T-cell (primary cell): ENCODE measurements at places on chromosomes 12 and 14. TPM values are rescaled to one million over a fixed set of nuclear protein-coding genes. Genes with fewer than 3 reads are reported as not detected.

The TOMM20L gene
- not detected for total RNA-seq

The GARIN6 gene
- not detected for total RNA-seq

The PLCZ1 gene
- not detected for total RNA-seq

The CCER1 gene
- not detected for total RNA-seq

The ADGRD1 gene
- not detected for total RNA-seq

The SERPINA9 gene
- total RNA-seq = not detected

The TAS2R30 gene
- total RNA-seq = 3.3 TPM

The CABP1 gene
- not detected for total RNA-seq

The CMA1 gene
- not detected for total RNA-seq

The KCNC2 gene
- total RNA-seq = not detected

The ANKRD9 gene
- total RNA-seq = 3.2 TPM

GRCh38 chr12:71134405-71134804 is 23.4 kb downstream of the TSPAN8 start:
- no peak for DNase-seq

DNA sequence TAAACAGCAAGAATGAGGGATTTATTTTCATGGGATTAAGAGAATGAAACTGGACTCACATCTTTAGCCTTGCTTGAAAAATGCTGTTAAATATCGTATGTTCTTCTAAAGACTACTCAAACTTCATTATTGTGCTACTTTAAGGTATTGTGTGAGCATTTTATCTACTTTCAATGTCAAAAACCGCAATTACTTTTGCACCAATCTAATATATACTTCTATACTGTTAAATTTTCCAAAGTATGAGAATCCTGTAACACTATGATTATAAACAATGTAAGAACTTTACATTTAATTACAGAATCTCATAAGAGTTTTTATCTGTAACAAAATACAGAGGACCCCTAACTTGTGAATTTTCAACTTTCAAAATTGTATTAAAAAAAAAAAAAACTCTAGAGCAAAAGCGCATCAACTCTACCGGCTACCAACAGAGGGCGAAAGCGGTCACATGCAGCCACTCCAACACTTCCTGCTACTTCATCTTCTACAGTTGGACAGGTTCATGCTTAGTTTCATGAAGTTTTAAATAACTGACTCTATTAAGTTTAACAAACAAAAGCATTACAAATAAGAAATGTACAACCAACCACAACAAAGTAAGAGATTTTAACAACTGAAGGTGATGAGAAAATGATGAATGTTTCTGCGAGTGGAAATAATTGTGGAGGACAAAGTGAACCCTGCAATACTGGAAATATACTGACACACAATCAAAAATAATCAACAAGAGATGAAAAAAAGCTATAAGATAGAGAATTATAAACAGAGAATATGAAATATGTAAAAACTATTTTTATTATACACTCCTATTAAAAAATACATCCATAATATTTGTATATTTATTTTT is 210.9 kb downstream of the MED13L start:
- DNase-seq = peak; percentile 48

- peak; percentile 78 for DNase-seq
These were observed 105.0 kb upstream of the PRB2 start for GRCh38 chr12:11500188-11500860.

GRCh38 chr12:597926-598568 is 65.2 kb downstream of the NINJ2 start:
- DNase-seq = no peak

DNA sequence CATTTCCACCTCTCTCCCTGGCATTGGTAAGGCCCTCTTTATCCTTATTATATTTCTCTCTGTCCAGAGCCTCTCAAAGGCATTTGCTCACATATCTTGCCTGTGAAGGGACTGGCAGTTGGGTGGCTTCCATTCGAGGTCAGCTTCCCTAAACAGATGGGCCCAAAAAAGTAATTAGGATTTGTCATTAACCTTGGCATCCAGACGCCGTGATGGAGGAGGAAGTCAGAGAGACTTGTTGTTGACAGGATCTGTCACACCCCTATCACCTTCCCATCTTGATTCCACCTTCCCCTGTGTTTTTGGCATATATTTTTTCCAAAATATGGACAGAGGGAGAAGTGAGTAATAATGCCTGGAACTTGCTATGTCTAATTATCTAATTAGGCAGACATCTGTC is 54.0 kb upstream of the OAS1 start:
- DNase-seq = no peak

GRCh38 chr12:46944088-46944487 is 118.3 kb upstream of the SLC38A4 start:
- no peak for DNase-seq

DNA sequence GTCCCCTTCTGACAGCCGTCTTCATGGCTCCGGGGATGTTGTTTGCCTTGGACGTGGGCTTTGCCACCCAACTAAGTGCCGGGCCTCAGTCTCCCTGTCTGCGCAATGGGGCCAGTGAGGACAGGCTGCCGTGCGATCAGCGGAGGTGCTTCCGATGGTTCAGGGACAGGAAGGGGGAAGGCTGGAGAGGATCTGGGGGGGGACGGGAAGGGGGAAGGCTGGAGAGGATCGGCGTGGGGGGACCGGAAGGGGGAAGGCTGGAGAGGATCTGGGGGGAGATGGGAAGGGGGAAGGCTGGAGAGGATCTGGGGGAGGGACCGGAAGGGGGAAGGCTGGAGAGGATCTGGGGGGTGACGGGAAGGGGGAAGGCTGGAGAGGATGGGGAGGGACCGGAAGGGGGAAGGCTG is 3.4 kb downstream of the MMP17 start:
- no peak for DNase-seq

DNA sequence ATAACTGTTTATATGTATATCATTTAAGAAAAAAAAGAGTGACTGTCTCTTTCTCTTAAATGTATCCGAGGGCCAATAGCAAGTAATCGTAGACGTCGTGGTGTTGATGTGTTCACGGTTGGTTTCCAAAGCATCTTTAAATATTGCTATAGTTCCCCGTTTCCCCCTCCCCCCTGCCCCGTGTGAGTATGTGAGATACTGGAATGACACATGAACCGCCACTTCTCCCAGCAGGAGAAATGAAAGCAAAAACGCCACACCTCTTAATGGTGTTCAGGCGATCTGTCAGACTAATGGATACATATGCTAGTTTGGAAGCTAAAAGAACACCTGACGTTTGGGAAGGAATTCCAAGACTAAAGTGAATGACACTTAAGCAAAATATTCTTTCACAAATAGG is 258.3 kb downstream of the FOXN3 start:
- no peak for DNase-seq

GRCh38 chr12:122951406-122951805 is 14.9 kb downstream of the ABCB9 start:
- no peak for DNase-seq

DNA sequence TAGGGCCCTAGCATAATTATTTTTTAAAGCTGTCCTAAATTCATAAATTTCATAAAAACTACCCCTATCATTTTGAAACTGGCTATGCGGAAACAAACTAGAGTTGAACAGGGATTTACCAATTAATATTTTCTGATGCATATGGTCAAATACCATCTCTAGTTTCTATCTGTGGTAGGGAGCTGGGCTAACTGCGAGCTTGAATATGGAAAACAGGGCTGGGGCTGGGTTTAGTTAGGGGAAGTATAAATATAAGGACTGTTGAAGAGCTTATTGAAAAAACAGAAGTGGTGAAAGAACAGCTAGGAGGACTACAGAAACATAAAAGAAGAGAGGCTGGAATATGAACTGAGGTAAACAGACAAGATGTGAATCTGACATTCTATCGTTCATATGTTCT is 91.8 kb downstream of the SLC38A1 start:
- DNase-seq = no peak

DNA sequence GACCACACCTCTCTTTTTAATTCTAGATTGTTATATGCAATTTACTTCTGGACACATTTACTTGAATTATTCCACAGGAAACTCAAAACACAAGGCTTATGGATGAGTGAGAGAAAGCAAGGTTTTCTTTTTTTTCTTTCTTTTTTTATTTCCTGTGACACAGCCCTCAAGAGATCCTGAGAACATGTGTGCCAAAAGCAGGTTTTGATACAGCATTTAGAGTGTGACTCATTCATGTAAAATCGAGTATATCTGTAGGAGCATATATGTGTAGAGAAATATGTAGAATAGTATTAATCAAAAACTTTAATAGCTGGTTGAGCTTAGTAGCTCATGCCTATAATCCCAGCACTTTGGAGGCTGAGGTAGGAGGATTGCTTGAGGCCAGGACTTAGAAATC is 4.4 kb upstream of the MAX start:
- no peak for DNase-seq

- no peak for DNase-seq
These were observed 36.2 kb downstream of the TMEM120B start for GRCh38 chr12:121748571-121749265.
